Tibial artery (tissue), 4 donors: ENCODE measurements at places on chromosomes 13 and 19.

DNA sequence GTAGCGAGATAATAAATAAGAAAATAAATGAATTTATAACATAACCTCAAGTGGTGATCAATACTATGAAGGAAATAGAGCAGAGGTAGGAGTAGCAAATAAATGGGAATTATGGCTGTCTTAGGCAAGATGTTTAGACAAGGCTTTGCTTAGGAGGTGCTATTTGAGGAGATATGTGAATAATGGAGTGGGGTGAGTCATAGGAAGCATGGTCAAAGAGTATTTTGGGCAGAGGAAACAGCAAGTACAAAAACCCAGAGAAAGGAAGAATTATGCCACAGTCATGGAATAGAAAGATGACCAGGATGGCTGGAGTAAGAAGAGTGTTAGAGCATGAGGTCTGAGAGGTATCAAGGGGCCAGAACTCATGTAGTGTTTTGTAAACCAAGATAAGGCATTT lies 33.6 kb upstream of the LPAR6 start:
- DNase-seq: no peak

GRCh38 chr19:45066921-45067661 lies 9.2 kb downstream of the ZNF296 start:
- DNase-seq: no peak

DNA sequence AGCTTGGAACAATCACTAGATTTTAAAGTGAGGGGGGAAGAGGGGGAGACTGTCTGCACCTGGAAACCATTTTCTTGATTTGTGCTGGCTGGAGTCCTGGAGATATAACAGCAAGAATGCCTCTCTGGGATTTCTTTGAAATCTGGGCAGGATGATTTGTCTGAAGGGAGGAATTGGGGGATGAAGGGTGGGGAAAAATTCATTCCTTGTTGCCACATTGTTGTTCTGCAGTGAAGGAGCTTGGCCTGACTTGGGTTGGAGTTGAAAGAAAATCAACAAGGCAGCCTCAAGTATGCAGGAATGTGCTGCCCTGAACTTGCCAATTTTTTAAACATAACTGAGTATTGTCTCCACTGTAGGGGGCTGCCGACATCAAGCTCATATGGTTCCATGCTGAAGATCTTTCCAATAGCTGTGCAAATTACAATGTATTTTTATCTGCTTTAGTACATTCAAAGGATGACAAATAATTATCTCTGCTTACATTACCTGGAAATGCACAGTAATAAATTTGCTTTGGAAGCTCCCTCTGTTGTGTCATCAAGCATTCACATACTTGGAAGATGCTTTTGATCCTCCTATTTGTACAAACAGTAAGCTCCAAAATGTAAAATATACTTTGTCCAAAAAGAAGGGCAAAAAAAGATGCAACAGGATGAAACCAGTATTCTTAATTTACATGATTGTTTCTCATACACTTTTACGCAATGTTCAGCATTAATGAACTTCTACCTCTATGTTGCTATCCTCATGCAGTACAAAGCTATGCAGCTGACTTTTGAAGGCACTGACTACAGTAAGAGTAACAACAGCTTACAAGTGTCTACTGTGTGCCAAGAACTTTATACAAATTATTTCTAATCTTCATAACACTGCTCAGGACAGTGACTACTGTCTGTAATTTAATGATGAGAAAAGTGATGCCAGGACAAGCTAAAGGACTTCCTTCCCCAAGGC lies 627.9 kb upstream of the KLF12 start:
- DNase-seq: no peak

DNA sequence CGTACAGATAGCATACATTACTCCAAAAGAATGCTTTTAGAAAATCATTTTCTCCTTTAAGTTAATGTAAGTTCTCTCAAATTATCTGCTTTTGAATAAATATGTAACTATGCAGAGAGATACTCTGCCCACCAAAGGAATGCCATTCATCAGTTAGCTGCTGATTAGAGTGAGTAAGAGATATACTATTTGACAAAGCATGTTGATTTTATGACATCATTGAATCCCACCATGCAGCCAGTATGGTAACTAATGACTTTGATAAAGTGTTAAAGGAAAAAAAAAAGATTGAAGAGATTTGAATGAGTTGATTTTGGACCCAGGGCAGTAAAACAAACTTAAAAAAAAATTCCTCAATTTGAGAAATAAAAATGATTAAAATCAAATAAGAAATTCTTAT lies 521.5 kb downstream of the SLITRK6 start:
- DNase-seq: no peak

DNA sequence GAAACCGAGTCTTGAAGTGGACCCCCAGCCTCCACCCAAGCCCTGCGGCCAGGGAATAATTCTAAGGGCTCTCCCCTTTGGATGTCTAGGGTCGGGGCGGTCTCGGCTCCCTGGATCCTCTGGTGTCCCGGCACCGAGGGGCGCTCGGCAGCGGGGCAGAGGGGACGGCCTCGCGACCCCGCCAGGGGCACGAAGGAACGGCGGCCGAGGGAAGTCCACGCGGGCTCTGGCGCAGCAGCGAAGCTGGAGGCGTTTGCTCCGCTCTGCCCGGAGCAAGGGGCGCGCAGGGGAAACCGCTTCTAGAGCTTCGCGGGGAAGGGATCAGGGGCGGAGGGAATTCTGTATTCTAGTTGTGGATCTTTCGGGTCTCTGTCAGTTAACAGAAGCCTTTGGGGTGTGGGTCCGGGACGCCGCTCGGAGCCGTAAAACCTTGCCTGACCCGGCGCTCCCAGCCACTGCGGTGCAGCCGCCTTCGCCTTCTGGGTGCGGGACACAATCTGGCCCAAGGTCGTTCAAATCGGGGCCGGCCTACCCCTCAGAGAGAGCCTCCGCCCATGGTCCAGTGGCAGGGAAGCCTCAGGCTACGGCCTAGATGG lies 118.2 kb downstream of the KCNRG start:
- no peak for DNase-seq

- peak; percentile 33 for DNase-seq
Measured at GRCh38 chr19:33823341-33823740, 26.7 kb downstream of the KCTD15 start.

DNA sequence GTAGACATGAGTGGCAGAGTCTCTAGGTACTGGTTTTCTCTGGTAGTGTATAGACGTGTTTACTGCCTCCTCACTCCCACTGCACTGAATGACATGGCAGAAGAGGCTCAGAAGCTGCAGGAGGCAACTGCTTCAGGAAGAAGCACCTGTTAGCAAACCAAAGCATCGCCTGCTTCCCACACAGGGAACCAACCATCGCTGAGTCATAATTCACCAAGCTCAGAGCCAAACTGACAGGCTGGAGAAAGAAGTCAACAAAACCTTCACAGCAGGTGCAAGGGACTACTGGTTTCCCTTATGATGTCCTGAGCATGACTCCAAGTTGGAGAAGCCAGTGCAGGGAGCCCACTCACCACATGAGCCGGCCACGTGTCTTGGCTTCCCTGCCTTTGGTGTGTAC lies 69.8 kb downstream of the KCTD12 start:
- no peak for DNase-seq

DNA sequence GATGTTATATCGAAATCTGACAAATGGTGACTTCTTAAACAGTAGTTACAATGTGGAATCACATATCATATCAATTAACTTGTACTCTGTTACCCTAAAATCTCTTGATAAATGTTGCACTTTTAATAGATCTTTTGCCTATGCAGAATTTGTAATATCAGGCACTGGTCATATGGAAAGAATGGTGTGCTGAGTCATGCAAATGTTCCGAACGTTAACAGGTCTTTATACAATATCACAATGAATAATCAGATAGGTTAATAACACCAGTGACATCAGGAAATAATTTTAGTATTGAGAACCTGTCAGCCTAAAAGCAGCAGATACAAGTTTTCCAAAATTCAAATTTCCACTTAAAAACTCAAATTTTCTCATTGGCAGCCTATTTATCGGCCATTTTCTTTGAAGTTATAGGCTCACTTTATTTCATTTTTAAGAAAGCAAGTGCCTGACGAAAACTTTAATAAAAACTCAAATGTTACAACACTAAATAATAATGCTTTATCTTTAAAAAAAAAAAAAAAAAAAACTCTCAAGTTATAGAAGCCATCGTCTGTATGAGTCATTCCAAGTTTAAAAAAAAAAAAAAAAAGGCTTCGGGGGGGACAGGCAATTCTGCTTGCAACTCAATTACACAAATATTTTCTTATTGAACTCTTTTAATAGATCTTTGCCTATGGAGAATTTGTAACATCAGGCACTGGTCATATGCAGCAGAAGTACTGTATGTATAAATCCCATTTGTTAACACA lies 180.9 kb downstream of the DIAPH3 start:
- DNase-seq: no peak

- peak; percentile 98 for DNase-seq
Measured at GRCh38 chr19:13847407-13848339, 29.3 kb upstream of the NANOS3 start.

DNA sequence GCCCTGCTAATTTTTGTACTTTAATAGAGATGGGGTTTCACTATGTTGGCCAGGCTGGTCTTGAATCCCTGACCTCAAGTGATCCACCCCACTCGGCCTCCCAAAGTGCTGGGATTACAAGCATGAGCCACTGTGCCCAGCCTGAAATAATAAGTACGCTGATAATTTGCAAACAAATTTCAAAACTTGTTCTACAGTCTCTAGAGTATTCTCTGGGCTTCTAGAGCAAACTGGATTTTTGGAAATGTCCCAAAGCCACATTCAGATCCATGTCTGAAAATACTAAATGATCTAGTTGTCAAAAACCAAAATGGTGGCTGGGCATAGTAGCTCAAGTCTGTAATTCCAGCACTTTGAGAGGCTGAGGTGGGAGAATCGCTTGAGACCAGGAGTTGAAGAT lies 39.9 kb upstream of the PSPC1 start:
- DNase-seq: no peak
